ENCODE measurements at places on chromosomes 1 and 21.

DNA sequence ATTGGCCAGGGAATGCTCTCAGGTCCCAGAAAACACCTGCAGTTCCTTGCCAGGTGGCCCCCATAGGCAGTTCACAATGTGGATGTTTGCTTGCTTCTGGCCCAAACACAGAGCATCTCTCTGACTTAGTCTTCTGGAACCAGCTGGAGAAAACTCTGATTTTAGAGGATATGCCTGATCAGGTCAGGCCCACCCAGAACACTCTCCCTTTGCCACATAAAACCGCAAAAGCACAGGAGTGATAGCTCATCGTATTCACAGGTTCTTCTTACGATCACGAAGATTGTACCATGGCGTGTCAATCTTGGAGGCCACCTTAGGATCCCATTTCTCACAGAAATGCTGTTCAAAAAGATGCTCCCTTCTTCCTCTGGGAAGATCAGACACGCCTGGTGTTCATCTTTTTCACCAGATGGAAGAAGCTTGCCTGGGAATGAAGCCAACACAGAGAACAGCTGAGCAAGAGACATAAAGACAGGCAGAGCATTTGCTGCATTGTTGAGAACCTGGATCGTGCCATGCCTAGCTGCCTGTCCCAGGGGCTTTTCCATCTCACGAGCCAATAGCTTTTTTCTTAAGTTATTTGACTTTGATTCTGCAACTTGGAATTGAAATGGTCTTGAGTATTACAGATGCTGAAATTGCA, 11.6 kb upstream of the CD247 start:
- no peak for DNase-seq

- no peak for DNase-seq
Observed at GRCh38 chr1:25536124-25536523, 7.3 kb upstream of the LDLRAP1 start.

- DNase-seq = peak; percentile 89
Observed at GRCh38 chr1:151720974-151721787, at the start of gene RIIAD1. Gene RIIAD1, plus strand, starts transcription at chr1:151721522. Its CDS starts 15 bp downstream, at chr1:151721537.

- no peak for DNase-seq
Observed at GRCh38 chr1:8670371-8670818, 147.0 kb downstream of the RERE start.

DNA sequence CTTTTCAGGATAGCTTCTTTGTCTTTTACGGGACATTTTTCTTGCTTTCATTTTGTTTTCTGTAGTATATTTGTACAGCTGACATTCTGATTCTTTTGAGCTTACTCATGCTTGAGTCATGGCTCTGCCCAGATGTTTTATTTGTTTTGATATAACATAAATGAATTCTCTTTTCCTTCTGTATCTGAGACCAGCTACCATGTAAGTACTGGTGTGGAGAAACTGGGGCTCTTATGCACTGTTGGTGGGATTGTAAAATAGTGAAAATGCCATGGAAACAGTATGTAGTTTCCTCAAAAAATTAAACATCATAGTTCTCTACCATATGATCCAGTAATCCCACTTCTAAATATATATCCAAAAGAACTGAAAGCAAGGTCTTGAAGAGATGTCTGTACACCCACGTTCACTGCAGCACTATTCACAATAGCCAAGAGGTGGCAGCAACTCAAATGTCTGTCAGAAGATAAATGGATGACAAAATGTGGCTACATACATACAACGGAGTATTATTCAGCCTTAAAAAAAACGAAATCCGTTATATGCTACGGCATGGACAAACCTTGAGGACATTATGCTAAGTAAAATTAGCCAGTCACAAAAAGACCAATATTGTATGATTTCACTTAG, 61.4 kb downstream of the EIF2B3 start:
- peak; percentile 66 for DNase-seq

- DNase-seq = no peak
Observed at GRCh38 chr1:167258858-167259257, 38.2 kb downstream of the POU2F1 start.

- DNase-seq = peak; percentile 57
Observed at GRCh38 chr1:21904704-21905520, 32.2 kb downstream of the HSPG2 start.

- no peak for DNase-seq
Observed at GRCh38 chr1:234520908-234521817, 42.2 kb upstream of the TARBP1 start.

- peak; percentile 93 for DNase-seq
Observed at GRCh38 chr1:23168445-23169194, at the start of gene LUZP1. Gene LUZP1, minus strand, starts transcription at chr1:23168856.

DNA sequence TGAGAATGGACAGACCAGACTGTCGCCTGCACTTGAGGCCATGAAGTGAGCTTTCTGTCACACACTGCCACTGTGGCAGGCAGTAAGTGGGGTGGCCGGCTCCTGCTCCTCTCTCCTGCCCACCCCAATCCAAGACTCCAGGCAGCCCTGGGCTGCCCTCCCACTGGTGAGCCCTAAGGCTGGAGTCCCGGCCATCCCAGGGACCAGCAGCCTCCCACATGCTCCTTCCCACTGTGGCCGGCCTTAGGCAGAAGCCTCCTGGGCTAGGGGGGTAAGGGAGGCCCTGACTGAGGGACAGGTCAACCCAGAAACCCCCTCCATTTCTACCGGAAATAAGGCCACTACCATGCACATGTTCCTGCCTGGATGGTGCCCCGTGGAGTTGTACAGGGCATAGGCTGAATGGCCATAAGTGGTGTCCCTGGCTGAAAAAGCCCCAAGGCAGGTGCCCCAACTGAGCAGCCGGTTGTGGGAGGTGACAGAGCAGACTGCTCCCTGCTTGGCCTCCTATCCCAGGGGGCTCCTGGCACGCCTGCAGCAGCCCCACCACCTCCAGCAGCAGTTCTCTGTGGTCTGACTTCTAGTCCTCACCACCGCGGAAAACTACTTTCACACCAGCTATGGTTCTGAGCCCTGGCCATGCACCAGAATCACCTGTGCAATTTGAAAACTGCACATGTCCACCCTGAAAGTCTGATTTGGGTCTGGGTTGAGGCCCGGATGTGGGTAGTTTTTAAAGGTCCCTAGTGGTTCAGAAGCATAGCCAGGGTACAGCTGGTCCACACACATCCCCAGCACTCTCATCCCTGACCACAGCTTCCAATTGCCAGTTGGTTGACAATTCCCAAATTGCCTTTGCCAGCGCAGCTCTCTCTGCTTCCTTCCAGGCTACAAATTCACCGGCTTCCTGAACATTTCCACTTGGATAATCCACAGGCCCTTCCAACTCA, 1.6 kb upstream of the ARTN start:
- no peak for DNase-seq

DNA sequence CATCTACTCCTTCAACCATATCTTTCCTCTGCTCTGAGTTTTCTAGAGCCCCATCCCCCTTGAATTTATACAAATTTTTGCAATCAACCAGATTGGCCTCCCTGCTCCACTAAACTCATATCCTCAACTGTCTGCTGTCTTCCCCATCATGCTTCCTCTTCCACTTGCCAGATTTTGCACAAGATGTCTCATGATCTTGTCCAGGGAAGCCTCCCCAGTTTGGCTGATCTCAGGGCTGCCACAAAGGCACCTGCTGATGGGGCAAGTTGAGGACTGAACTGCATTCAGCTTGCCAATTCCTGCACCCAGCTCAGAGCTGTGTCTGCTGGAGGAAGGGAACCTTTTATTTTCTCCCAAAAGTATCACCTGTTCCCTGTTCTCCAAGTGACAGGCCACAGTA, 3.9 kb upstream of the KCNJ9 start:
- DNase-seq = no peak

- no peak for DNase-seq
Observed at GRCh38 chr1:172627702-172628101, 31.2 kb upstream of the FASLG start.

All from GM03348 (cell line).